NCI-H1694 treated with DMSO at 0.1 percent for 48 hours (cell line): ENCODE measurements at places on chromosomes 3 and 15.

DNA sequence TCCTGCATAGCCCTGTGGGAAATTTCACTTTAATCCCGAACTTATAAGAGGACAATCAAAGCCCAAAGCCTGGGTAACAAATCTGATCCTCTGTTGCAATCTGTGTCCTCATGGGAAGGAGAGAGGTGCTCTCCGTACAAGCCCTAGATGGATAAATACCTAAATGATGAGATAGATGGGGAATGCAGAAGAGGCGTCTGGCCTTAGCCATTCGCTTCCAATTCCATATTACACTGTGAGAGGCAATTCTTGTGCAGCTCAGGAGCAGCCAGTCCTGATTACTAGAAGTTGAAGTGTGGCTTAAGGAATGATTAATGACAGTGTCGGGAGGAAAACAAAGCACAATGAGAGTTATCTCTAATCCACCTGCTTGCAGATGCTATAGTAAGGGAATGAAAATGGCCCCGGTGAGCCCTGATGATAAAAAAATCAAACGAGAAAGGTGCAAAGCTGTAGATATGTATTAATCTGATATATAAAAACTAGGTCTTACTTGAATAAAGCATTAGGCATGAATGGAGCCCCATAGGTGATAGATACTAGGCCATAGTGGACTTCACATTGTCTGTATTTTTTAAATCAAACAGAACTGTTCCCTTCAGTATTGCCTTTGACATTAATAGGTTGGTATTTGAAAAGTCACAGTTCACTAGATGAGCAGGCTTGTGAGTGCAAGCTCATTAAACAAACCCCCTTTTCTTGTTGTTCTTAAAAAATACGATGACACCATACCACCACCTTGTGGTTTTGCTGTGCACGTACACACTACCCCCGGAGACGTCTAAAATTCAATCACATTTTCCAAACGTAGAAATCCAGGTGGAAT is 54.2 kb upstream of the TMCO5A start:
- DNase-seq: peak; percentile 54

GRCh38 chr15:71413419-71413818 is 298.1 kb downstream of the THSD4 start:
- DNase-seq: no peak

DNA sequence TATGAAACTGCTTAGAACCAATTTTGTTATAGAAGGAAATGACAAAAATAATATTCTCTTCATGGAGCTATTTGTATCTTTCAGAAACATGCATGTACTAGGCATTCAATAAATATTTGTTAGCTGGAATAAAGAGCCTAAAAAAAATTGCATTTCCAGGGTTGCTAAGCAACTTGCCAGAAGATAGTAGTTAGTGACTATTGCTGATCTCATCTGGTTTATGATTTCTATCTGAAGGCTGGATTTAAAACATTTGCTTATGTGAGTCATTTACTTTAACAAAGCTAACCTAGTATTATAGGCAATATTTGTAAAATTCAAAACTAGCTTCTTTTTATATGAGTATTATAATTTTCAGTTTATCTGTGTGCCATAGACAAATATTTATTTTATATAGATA is 78.3 kb downstream of the NAALADL2 start:
- no peak for DNase-seq

DNA sequence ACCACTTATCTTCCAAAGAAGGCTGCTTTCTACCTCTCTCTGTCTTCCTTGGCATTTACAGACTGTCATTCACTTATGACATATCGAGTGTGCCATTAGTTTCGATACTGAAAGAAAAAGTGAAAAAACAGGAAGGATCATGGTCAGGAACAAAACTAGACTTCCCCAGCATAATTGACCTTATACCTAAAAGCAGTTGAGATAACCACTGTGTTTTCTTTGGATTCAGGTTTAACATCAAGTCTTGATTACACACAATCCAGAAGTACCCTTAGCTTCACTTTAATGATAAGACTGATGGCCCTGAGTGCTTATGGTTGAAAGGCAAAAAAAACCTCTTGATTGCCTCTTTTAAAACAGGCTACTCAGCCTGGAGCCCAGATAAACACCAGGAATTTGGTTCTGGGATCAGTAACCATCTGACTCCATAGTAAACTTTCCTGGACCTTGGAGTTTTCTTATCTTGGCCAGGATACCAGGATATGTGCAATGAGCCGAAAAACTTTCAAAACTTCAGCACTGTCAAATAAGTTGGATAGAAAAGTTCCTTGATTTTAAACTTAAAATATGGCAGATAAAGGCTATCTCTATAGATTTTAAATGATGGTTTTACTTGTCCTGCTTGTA is 5.0 kb upstream of the UACA start:
- no peak for DNase-seq

DNA sequence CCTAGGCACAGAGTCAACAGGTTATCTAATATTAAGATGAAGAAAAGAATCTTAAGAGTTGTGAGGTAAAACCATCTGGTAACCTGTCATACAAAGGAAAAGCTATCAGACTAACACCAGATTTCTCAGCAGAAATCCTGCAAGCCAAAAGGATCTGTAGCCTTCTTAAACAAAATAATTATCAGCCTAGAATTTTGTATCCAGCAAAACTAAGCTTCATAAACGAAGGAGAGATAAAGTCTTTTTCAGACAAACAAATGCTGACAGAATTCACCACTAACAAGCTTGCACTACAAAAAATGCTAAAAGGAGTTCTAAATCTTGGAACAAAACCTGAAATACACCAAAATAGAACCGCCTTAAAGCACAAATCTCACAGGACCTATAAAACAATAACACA is 9.9 kb upstream of the IGSF11 start:
- no peak for DNase-seq

- DNase-seq: no peak
Measured at GRCh38 chr15:31934821-31935220, 95.5 kb upstream of the CHRNA7 start.

DNA sequence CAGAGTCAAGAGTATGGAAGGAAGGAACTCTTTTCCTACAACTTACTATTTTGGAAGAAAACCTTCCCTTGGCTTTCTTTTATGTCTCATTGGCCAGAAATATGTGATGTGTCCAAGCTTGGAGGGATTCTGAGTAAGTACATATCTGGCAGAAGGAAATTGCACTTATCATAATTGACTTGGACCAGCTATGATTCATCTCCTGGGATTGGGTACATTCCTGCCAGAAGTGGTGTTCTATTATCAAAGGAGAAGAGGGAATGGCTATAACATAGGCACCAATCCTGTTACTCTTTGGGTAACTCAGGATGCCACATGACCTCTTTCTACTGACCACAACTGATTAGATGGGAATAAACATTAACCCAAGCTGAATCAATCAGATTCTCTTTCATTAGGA is 13.5 kb upstream of the DAZL start:
- DNase-seq: no peak

DNA sequence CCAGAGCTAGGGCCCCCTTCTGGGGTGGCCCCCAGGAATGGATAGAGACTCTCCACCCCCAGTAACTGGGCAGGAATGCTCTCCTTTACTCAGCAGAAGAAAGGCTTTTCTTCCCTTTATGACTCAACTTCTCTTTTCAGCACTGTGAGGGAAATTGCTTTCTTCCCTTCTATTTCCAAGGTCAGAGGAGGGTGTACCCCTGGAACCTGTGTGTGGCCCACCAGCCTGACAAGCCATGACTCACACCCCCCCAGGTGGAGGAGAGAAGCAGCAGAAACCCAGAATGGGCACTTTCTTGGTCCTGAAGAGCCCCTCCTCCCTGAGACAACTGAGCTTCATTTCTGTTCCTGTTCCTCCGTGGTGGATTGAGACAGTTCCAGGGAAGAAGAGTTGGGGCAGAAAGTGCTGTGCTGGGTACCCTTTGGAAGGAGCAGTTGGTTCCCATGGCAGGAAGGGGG is 2.7 kb upstream of the ANKRD63 start:
- DNase-seq: no peak

DNA sequence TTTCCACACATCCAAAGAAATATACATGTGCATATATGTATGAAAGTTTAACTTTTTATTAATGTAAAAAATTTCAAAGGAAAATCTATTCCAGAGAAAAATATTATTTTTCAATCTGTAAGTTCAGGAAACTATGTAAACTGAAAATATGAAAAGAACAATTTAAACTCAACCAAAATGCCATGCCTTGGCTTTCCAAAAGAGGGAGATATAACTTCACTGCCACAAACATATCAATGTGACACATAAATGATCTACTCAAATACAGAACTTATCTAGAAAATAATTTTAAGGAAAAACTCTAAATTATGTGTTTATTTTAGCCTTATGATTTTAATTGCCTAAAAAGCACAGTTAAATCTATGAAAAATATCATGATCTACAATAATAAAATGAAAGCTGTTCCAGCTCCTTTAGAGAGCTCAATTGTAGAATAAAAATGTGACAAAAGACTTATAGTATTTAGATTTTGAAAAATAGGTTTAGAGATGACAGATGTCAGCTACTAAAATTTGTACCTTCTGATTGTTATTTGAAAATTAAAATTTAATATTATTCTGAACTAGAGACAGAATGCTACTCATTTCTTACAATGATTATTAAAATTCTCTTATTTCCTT is 94.8 kb downstream of the GBE1 start:
- DNase-seq: no peak
